ENCODE measurements at places on chromosomes 7 and 10.

DNA sequence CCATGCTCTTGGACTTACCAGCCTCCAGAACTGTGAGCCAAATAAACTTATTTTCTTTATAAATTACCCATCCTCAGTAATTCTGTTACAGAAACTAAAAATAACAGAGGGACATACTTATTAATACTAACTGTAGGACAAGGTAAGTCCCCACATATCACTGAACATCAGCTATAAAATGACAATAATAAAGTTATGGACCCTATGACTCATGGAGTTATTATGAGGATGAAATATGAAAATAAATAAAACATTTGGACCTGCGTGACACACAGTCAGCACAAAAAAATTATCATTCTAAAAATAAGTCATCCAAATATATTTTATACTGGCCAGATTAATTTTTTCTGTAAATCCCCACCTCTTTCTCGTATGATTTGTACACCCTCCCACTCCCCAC, 34.9 kb upstream of the ELAPOR2 start:
- DNase-seq, result no peak

GRCh38 chr7:9719303-9719702, 1254.4 kb upstream of the PHF14 start:
- no peak for DNase-seq

DNA sequence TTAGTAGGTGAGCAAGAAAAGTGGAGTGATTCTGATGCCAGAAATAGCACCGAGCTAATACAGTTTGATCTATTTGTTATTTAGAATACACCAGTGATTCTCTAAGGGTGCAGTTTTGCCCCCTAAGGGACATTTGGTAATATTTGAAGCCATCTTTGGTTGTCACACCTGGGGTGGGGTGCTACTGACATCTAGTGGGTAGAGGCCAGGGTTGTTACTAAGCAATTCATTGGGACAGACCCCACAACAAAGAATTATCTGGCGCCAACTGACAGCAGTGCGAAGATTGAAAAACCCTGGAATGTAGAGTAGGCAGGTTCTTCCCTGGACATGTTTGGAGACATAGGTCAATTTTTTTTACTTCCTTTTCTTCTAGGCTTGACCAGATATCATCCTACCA, 14.6 kb downstream of the PALS2 start:
- peak; percentile 13 for DNase-seq

DNA sequence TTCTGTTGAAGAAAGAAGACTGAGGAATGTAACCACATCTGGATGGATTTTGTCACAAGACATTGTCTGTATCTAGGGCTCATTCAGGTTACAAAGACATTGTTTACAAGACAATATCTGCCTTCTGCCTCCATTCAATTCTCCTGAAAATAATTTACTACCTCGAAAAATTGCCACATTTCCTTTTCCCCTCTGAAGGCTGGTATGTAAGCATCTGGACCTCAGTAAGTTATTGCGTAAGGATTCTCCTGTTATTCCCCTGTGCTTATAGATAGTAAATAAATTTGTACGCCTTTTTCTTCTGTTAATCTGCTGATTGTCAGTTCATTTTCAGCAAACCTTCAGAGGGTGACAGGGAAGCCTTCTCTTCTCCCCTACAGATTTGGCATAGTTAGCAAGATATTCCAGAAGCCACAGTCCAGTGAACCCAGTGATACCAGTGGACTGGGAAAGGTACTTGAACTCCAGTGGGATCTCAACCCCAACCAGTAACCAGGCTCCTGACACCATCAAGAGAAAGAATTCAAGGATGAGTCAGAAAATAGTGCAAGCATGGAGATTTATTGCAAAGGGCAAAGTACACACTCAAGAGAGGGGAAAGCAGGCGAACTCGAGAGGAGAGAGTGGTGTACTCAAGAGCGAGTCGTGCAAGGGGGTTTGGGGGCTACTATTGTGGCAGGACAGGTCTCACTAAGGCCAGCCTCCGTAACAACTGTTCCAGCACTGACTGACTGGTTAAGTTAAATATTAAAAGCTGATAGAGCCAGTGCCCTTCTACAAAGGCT, 706.9 kb upstream of the GHITM start:
- no peak for DNase-seq

- no peak for DNase-seq
These were observed 11.2 kb downstream of the LUC7L2 start for GRCh38 chr7:139370943-139371313.

- DNase-seq, result no peak
These were observed 214.9 kb downstream of the KCNMA1 start for GRCh38 chr10:77422491-77423338.

GRCh38 chr10:90652519-90652918, 205.3 kb downstream of the HTR7 start:
- no peak for DNase-seq

- DNase-seq, result no peak
These were observed 336.8 kb upstream of the IGFBP3 start for GRCh38 chr7:46257761-46258448.

GRCh38 chr7:94338921-94339371, 55.7 kb upstream of the COL1A2 start:
- no peak for DNase-seq

DNA sequence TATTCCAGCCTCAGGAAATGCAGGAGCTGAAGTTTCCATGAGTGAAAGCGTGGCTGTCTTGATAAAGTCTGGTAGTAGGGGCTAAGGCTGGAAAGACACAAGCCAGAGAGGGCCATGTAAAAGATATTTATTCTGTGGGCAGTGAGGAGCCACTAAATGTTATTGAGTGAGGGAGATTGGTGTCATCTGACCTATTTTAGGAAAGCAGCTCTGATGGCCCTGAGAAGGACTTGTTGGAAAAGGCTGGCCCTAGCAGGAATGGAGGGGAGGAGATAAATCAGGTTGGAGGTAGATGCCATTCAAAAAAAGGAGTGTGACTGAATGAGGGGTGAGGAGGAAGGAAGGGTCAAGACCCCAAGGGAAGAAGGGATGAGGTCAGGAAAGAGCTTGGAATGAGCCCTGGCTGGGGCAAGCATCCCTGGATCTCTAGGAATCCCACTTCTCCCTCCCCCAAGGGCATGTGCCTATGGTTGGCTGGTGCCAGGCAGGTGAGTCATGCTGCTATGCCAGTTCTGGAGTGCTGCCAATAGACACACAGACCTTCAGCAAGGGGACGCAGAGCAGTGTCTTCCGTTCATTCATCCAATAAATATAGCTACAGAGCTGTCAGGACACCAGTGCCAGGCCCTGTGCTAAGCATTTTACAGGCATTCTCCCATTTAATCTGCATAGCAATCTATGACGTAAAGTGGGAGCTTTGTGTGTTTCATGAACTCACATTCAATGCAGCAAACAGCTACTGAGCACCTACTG, 2.0 kb downstream of the ANKRD2 start:
- no peak for DNase-seq

- DNase-seq, result peak; percentile 74
These were observed 32.2 kb upstream of the TMEM72 start for GRCh38 chr10:44878706-44879530.

- DNase-seq, result no peak
These were observed 35.9 kb downstream of the TSPAN15 start for GRCh38 chr10:69486922-69487730.

GRCh38 chr7:18558503-18558902, 63.0 kb downstream of the HDAC9 start:
- DNase-seq, result no peak

- no peak for DNase-seq
These were observed 185.8 kb downstream of the GRM8 start for GRCh38 chr7:127066974-127067373.

- no peak for DNase-seq
These were observed 129.8 kb upstream of the PPP1R3A start for GRCh38 chr7:114048386-114049235.

DNA sequence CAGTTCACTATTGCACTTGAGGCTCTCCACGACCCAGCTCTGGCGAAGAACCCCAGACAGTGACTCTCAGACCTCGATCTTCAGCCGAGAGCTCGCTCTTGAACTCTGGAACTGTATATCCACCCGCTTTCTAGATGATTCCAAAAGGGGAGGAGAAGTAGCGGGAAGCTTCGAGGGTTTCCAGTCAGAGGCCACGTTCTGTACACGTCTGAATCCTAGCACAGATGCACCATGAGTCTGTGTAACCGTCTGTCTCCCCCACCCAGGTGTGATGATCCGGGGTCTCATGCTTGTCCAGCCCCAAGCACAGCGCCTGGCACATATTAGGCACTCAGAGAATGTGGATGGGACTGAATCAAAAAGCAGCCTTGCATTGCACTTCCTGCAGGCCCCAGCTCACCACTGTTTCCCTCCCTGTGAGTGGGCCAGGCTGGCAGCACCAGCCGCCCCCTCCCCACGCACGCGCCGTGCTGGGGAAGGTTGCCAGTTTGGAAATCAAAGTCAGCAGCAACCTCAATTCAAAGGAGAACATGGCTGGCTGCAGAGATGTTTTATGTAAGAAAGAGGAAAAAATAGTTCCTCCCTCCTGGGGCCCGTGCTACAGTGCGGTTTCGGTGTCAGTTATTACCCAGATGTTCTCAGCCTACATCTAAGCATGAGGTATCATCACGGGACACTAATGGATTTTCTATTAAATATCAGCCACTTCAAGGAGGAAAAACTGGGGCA, 5.7 kb downstream of the GRID2IP start:
- no peak for DNase-seq

- no peak for DNase-seq
These were observed 13.0 kb downstream of the LHPP start for GRCh38 chr10:124474514-124475070.

DNA sequence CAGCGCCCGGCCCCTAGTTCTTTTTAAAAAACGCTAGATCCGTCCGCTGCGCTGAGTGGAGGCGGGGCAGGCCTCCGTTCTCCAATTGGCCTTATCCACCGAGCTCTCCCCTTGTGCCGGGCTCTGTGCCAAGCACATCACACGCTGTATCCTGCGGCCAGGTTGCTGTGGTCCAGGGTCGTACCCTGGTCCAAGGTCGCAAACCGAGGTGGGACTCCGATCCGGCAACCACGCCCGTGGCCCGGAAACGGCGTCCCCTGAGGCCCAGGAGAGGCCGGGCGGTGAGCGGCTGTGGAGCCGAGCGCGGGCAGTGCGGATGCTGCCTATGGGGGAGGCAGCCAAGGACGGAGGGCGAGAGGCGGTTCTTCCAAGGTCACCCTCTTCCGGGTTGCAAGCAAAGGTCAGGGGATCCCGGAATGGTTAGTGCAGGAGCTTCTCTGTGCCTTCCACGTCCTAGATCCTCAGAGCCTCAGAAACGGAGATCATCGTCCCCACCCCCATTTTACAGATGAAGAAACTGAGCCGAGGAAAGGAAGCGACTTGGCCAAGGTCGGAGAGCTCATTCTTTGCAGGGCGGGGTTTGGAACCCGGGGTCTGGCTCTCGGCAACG, 72.4 kb upstream of the LRRC4 start:
- DNase-seq, result no peak

GRCh38 chr10:122054048-122055025, 65.4 kb downstream of the TACC2 start:
- DNase-seq, result no peak

DNA sequence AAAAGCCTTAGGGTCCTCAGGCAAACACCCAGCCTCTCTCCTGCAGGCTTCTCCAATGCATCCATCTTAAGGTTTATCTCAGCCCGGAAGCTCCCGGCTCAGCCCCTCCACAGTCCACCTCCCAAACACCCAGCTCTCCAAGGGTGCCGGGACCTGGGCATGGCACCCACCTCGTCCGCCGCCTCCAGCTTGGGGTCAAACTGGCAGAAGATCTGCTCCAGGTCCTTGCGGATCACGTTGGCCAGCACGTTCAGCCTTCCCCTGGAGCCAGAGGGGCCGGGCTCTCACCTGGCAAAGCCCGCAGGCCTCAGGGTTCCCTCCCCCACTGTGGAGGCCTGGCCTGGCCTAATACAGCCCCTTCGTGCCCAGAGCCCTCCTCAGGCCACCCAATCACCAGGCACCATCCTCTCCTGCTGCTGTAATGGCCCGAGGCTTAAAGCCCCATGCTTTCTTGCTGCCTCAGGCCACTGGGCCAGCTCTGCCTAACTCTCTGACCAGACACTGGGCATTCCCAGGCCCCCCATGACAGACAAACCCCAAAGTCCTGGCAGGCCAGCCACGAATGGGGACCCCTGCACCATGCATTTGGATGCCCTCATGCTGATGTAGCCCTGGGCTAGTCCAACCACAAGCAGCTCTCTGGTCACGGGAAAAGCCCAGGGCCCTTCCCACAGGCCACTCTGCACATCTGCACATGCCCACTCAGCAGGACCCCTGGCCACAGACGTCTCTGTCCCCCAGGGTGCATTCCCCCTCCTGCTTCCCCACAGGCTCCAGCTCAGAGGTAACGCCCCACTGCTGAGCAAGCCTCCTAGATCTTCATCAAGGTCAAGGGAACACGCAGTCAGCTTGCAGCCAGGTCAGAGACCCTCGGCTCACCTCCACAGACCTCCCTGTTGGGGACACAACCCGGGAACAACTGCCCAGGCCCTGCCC, 12.3 kb downstream of the OGDHL start:
- no peak for DNase-seq

DNA sequence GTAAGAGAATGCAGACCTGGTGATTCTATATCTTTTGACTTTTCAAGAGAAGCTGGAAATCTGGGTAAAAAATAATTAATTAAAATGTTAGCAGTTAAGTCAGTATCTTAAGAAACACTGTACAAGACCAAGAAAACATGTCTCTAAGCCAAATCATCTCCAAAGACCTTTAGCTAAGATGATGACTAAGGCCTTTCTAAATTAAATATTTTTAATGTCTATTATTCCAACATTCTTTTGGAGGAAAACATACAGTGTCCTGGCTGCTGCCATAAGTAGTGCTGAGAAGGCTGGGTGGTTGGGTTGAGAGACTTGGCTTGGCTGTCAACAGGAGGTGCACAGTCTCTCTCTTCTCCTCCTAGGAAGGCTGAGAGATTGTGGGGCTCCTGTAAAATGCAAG, 20.3 kb downstream of the STARD3NL start:
- DNase-seq, result no peak

GRCh38 chr7:64574540-64575099, 11.7 kb upstream of the ZNF680 start:
- DNase-seq, result no peak

DNA sequence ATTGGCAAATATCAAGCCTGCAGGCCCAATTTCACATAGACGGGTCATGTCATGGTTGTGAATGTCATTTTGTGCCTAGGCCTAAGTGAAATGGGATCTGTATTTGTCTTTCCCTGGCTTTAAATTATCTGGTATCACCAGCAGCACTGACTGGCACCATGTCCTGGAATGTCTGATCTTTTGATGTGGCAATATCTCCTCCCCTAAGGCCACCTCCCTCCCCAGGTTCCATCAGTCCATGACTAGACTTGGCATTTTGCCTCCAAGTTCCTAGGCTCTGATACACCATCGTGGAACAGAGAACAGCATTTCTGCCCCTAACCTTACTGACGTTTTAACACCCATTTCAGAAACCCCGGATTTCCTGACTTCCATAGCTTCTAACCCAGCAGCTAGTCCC, 513.9 kb downstream of the GALNT17 start:
- no peak for DNase-seq

GRCh38 chr10:118307859-118308258, 34.3 kb downstream of the FAM204A start:
- no peak for DNase-seq

All from stimulated activated CD4-positive, alpha-beta T cell treated with anti-CD3 and anti-CD28 coated beads, Interleukin-12 subunit alpha, Interleukin-12 subunit beta, amount 100 ng/mL, for 4 hours (primary cell).